ENCODE measurements at places on chromosomes 7 and 10. TPM values are rescaled to one million over a fixed set of nuclear protein-coding genes. Genes with fewer than 3 reads are reported as not detected.

The POM121C gene
- total RNA-seq, result 25.7 TPM

The SLC26A5 gene
- not detected for total RNA-seq

The NEUROG3 gene
- not detected for total RNA-seq

The VOPP1 gene
- total RNA-seq, result 22.9 TPM

The EVX1 gene
- not detected for total RNA-seq

The PFKP gene
- total RNA-seq, result 179 TPM

The AMZ1 gene
- total RNA-seq, result not detected

The FAM25G gene
- not detected for total RNA-seq

The CCL24 gene
- not detected for total RNA-seq

The RBAK gene
- 8.1 TPM for total RNA-seq

The MACC1 gene
- total RNA-seq, result not detected

The ZMYND11 gene
- 73.3 TPM for total RNA-seq

The MMP21 gene
- total RNA-seq, result not detected

The NKX1-2 gene
- not detected for total RNA-seq

The FXYD4 gene
- not detected for total RNA-seq

The TMEM26 gene
- 0.23 TPM for total RNA-seq

The CLRN3 gene
- total RNA-seq, result not detected

The TMEM196 gene
- not detected for total RNA-seq

The NODAL gene
- not detected for total RNA-seq

The CALML5 gene
- total RNA-seq, result not detected

All from heart left ventricle (tissue), 16 donors.